ENCODE measurements at places on chromosomes 2 and 18. TPM values are rescaled to one million over a fixed set of nuclear protein-coding genes. Genes with fewer than 3 reads are reported as not detected.

- DNase-seq = peak; percentile 52
Observed at GRCh38 chr18:11052800-11053199, 96.6 kb downstream of the PIEZO2 start.

DNA sequence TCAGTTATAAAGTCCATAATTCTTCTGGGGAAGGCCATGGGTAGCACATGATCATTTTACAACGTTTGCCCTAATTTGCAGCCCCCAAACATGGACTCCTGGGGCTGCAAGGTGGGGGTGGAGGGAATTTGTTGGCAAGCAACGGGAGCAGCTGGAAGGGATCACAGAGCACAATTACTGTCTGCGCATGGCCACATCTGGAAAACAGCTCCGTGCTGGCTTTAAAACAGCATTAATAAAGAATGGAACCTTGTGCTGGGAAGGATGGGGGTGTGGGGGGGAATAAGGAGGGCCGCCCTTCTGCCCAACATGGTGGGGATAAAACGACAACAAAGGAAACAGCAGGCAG, 60.9 kb upstream of the SLC14A2 start:
- no peak for DNase-seq

DNA sequence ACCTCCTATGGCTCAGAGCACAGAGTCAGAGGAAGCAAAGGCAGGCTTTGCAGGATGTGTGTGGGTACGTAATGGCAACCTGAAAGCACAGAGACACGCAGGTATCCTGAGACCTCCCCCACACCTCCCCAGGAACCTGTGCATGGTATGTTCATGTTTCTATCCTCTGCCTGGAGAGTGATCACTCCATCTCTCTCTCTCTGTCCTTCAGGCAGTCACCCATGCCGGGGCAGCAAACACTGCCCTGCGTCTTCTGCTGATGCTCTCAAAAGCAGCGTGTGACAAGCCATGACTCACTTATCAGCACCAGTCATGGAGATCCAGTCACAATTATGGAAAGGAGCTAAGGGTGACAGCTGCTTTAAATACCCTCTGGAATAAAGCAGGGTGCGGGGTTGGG, 52.7 kb downstream of the PDCL3 start:
- DNase-seq = peak; percentile 37

- peak; percentile 67 for DNase-seq
Observed at GRCh38 chr2:119218478-119219064, 5.1 kb upstream of the STEAP3 start.

- DNase-seq = no peak
Observed at GRCh38 chr2:86066915-86067314, 38.8 kb downstream of the POLR1A start.

GRCh38 chr2:151251012-151251411, 10.7 kb downstream of the RBM43 start:
- no peak for DNase-seq

- DNase-seq = no peak
Observed at GRCh38 chr2:37842732-37843440, 82.2 kb upstream of the RMDN2 start.

DNA sequence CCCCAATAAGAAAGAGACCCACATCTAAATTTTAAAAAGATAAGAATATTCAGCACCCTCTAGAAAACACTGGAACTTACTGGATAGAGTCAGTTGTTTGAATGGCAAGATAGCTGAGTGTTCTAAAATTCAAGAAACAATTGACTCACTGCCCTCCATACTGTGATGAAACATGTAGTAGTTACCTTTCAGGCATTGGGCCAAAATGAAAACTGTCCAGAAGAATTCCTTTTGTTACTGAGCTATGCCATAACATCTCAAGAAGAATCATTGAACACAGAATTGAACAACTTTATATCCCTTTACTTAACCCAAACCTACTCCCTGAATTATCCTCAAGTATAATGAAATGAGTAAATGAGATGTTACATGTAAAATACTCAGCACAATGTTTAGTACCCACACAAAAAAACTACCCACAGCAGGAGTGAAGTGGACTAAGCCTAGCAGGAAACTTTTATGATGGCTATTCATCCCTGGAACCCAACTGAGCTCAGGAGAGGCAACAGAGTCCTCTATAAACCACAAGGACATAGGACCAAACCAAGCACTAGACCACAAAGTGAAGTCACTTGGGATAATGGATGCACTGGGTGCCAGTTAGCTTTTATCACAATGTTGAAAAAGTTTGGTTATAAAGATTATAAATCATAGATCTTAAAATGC, 32.7 kb downstream of the RBM43 start:
- DNase-seq = no peak

DNA sequence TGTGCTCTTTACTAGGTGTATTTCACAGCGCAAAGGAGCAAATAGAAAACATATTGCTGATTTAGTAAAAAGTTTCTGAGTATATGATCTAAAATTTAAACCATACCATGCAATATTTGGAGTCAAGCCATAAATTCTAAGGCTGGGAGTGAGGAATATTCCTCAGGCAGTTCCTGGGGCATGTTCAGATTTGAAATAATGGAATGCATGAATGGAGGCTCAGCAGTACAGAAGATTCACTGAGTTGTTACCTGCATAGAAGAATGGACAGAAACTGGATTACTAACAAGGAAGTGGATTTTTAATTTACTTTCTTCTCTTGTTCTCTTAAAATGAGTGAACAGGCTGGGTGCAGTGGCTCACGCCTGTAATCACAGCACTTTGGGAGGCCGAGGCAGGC, 441.0 kb upstream of the MAP2 start:
- no peak for DNase-seq

DNA sequence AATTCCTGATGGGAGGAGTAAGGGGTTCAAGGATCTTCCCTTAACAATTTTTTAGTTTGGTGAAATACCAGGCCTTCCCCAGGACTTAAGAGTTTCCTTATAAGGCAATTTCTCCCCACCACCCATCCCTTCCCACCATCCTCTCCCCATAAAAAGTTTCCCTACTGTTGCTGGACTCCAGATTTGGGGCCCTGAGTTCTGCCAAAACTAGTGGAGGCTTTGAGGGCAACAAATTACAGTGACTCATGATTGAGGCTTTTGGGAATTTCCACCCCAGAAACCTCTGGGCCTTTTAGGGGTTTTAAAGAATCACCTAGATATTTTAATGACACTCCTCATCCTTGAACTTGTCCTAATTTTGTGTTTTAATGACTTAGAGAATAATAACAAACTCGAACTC, 14.3 kb upstream of the EN1 start:
- no peak for DNase-seq

DNA sequence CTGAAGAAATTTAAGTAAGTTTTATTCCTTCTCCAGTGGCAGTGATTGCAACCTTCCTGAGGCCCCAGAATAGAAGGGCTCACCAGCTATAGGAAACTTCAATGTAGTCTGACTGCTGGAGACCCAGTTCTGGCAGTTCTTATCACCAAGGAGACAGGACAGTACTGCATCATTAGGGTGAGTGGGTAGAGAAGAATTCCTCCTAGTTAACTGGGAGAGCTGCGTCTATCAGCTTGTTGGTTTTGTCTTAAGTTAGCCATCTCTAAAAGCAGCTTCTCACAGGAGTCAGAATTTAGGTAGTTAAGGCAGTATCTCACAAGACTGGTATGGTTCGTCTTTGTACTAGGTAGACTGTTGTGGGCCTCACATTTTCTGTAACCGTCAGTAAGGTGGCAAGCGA, 3.3 kb upstream of the MSTN start:
- DNase-seq = no peak

GRCh38 chr2:207594264-207594663, 30.9 kb downstream of the METTL21A start:
- no peak for DNase-seq

DNA sequence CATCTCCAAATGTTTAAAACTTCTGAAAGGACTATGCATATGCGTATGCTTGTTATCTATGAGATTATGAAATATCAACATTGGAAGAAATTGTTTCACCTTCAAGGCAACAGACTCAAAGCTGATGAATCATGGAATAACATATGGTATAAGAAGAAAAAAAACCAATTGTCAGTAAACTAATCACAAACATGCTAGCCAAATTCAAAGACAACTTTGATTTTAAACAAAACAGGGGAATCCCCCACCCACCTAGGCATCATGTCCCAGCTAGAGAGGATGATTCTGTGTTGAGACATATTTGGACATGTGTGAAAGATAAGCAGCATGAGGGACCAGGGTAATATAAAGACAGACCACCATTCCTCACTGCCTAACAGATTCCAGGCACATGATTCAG, 147.7 kb downstream of the WDPCP start:
- no peak for DNase-seq

DNA sequence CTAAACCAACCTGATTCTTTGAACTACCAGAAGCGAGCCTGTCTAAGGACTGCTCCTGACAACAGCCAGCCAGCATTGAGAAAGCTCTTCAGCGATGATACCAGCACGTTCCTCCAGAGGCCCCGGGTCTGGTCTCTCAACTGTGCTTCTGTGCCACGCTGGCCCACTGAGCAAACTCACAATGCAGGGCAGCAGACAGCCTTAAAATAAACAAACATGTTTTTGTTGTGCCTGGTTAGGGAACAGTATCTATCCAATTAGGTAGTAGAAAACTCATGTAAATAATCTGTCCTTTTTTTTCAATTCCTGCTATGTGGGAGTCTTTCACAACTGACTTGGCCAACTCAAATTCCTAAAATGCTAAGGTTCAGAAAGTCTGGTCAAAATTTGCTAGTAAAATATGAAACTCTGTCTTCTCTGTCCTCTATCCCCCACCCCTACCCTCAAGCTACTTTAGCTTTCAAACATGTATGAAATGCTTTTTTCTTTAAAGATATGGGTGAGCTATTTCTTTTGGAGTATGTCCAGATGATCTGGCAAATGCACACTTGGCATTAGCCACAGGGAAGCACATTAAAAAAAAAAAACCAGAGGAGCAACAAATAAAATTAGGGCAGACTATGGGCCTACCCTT, 21.4 kb upstream of the EML4 start:
- no peak for DNase-seq

GRCh38 chr2:75134860-75135259, 64.5 kb downstream of the TACR1 start:
- no peak for DNase-seq

- no peak for DNase-seq
Observed at GRCh38 chr18:24372279-24372872, 25.2 kb downstream of the OSBPL1A start.

DNA sequence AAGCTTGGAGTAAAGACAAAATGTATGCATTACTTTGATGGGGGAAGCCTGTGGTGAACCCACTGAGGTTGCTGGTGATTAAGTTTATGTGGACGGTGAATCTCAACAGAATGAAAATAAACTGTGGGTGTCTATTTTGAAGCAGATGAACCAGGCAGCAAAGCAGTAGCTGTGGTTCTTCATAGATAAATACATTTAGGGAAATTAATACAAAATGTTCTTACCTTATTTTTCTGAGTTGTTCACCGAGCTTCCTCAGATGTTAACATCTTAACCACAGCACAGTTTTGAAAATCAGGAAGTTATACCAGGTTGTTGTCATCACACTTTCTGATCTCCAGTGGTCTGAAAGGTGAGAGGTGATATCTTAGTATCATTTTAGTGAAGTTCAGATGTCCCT, 53.9 kb downstream of the NCK2 start:
- no peak for DNase-seq

DNA sequence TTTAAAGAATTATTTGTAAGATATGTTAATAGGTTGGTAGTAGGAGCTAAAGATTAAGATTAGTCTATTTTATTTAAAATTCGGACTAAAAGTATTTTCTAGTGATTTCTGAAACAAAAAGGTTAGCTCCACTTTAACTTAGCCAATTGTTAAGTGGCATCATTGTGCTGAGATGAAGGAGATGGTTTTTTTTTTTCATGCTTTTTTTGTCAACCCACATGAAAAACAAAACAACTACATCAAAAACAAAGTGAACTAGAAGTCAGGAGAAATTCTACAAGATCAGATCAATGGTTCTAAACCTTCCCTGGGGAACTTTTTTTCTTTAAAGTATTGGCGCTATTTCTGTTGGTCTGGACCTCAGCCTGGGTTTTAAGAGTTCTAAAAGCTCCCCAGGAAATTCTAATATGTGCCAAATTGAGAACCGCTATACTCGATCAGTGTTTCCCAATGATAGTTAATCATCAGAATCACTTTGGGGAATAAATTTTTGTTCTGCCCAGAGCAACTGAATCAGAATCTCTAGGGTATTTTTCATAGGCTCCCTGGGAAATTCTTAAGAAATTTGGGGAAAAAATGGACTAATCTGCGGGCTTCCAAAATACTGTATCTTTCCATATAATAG, 2.3 kb downstream of the ZC3H6 start:
- no peak for DNase-seq

GRCh38 chr2:73838889-73839534, 10.3 kb downstream of the STAMBP start:
- DNase-seq = no peak

DNA sequence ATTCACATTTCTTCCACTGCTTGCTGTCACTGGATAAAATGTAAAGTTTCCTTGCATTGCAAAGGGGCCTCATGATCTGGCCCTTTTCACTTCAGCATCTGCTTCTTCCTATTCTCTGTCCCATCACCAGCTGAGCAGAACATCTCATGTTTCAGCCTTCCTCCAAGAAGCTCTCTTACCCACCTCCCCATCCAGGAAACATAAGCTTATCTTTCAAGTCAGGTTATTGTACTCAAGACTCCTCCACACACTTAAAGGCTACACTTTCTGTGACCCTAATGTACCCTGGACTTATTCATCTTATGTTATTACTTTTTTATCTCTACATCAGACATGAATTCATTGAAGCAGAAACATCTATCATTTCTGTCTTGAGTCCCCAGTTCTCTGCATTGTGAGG, 230.5 kb downstream of the PMAIP1 start:
- no peak for DNase-seq

DNA sequence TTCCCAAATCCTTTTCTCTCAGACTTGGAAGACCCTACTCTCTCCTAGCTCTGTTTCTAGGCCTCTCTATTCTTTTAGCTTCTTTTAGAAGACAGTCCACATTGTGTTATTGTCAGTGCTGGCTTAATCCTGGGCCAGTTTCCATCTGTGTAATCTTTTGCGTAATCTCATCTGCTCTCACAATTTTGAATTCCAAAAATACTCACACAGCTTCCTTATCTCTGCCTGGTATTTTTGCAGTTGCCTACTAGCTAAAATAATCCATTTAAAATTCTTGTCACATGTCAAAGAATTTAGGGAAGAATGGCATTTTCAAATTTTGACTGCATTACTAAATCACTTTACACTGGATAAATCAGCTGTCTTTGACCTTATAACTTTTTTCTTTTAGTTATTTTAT, 200.6 kb upstream of the MEX3C start:
- DNase-seq = no peak

DNA sequence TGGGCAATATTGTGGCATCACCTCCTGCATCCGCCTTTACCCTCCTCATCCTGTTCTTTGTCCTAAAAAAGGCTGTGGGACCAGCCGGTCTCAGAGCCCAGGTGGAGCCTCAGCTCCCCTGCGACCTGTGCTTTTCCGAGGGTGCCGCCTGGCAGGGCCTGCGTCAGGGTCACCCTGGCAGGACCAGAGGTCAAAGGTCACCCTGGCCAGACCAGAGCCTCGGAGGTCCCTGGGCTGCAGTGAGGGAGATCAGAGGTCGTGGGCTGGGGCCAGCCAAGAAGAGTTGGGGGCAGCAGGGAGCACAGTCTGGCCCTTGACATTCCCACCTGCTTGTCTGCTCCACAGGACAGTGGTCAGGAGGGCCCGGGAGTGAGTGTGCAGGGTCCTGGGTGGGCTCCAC, 31.5 kb downstream of the RBFA start:
- DNase-seq = no peak

The OR6B2 gene
- not detected for total RNA-seq

The ID2 gene
- total RNA-seq = 21.8 TPM

The DSG1 gene
- total RNA-seq = not detected

The ANKRD36C gene
- total RNA-seq = 13.3 TPM

The SP3 gene
- total RNA-seq = 107 TPM

The INO80B gene
- total RNA-seq = 19.0 TPM

The PTPRN gene
- total RNA-seq = 11.2 TPM

The METTL21A gene
- 22.2 TPM for total RNA-seq

The KATNAL2 gene
- not detected for total RNA-seq

All from HT1080 (cell line).